Activated T-cell treated with anti-CD3 and anti-CD28 coated beads, Interleukin-2, amount 50 U/mL, for 48 hours (primary cell): ENCODE measurements at places on chromosomes 6 and 20.

DNA sequence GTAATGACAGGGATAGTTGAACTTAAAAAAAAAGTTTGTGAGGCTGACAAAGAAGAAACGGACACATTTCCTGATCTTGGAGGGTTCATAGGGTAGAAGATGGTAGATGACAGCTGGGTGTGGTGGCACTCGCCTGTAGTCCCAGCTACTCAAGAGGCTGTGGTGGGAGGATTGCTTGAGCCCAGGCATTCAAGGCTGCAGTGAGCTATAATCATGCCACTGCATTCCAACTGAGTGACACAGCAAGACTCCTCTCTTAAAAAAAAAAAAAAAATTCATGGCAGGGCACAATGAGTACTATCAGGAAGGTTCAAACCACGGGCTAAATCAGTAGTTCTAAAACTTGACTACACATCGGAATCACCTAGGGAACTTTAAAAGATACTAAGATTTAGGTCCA lies 2.0 kb upstream of the MICA start:
- DNase-seq: no peak

GRCh38 chr20:31543966-31544598 lies 29.8 kb downstream of the HM13 start:
- no peak for DNase-seq

DNA sequence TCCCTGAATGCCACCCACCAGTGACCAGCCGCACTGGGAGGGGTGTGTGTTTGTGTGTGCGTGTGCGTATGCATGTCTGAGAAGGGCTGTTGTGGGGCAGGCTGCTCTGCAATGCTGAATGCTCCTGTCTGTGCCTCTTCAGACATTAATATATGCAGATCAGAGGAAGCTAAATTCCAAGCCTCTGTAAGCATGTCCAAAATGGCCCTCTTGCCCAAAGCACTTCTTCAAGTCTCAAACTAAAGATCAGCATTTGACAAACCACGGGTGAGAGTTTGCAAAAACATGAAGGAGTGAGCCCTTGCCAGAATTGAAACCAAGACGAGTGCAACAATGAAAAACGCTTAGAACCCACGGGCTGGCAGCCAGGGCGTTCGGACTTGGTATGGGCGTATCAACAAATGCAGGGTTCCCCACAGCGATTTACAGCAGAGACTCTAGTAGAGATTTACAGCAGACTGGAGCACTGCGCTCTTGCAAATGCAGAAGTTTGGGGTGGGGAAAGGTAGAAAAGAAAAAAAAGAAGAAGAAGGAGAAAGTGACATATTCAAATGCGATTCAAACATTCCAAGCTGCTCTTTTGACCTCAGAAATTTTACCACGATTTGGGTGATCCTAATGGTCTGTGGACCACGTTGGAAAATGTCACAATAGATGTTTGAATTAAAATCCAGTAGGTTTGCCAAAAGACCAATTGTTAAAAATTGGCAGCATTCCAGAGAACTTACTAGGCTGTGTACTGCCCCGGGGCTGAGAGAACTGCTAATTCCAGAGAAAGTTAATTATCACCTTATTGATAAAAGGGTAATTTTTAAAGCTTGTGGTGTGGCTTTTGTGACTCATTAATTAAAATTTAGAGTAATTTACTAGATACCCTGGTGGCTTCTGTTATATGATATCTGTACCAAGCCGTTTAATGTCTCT lies 3.5 kb downstream of the SCML4 start:
- DNase-seq: peak; percentile 54

- no peak for DNase-seq
Measured at GRCh38 chr20:34736106-34736735, 32.1 kb downstream of the TP53INP2 start.

DNA sequence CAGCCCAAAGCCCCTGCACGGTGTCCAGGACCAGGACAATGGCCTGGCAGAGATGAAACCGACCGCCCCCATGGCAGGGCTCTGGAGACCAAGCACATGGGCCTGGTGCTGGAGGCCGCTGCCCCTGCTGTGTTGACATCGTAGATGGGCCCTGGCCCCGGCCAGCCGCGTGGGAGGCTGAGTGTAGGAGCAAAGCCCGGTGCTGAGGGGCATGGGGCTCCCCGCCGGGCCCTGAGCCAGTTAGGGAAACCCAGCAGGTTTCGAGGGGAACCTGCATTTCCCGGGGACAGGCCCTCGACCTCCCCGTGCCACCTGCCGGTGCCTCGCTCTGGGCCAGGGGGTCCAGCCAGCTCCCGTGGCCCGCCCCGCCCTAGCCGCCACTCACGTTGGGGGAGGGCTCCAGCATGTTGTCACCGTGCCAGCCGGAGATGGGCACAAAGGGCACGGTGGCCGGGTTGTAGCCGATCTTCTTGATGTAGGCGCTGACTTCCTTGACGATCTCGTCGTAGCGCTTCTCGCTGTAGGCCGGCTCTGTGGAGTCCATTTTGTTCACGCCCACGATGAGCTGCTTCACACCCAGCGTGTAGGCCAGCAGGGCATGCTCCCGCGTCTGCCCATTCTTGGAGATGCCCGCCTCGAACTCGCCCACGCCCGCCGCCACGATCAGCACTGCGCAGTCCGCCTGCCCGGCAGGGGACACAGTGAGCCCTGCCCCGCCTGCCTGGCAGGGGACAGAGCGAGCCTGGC lies 4.3 kb downstream of the EEF1A2 start:
- DNase-seq: no peak

DNA sequence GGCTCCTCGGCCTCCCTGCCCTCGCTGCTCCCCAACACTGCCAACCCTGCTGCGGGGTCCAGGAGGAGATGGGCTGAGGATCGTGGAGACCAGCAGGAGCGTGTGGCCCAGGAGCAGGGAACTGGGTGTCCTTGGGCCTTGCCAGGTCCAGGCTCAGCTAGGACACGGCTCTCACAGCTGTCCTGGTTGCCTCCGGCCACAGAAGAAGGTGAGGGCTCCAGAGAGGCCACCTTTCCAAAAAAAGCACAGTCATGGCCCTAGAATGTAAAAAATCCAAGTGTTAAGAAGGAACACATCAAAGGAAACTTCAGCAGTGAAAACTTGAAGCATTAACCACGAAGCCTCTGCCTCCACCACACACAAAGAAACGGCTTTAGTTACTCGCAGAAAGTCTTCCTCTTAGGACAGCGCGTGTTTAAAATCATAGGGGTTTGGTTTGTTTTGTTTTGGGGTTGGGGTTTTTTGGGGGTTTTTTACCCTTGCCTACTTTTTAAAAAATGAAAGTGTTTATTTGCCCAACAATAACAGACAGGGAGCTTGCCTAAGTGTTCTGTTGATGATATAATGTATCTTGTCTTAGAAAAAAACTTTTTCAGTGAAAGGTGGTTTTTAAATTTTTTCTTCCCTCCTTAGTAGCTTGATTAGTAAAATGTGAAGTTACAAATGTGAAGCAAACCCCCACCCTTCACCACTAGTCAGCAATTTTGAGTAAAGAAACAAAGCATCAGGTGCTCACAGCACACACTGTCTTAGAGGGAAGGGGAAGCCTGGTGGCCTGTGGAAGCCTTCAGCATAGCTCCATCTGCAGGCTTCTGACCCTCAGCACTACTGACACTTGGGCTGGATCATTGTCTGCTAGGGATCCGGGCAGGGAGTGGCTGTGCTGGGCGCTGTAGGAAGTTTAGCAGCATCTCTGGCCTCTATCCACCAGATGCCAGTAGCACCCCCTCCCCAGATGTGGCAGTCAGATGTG lies 60.0 kb downstream of the PTPN1 start:
- DNase-seq: peak; percentile 59

GRCh38 chr20:36591281-36591680 lies 14.3 kb upstream of the RAB5IF start:
- DNase-seq: no peak
